ENCODE measurements at places on chromosomes 2 and 18.

DNA sequence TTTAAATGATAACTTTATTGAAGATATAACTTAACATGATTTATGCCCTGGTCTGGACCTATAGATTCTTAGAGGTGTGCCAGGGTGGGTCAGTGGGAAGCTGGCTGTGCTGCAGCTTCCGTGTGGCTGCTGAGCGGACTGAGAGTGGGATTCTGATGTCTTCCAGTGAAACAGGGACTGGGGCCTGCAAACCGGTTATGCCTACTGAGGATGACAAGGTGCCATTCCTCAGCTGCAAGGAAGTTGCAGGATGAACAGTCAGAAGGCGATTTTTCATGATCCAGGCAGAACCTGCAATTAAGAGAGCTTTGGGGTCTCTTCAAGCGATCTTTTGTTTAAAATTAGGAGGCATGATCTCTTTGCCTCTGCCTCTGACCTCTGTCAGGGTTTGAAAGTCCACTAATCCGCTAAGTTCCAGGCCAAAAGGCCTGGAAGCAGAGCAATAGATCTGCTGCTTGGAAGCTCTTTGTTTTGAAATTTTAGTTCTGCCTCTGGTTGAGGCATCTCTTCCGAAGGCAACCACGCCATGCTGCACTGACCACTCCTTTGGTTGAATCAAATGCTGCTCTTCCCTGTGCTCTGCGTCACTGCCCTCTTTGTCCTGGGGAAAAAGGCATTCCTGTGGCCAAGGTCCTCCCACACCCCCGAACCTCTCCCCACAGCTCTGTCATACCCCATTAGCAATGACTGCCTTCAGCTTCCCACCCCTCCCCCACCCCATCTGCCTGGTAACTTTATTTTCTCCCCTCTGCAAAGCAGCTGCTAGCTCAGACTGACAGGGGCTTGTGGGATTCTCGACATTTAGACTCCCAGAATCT lies 2.0 kb downstream of the TMEM169 start:
- DNase-seq = peak; percentile 77

- DNase-seq = no peak
These were observed 102.6 kb downstream of the HDAC4 start for GRCh38 chr2:239298116-239298804.

DNA sequence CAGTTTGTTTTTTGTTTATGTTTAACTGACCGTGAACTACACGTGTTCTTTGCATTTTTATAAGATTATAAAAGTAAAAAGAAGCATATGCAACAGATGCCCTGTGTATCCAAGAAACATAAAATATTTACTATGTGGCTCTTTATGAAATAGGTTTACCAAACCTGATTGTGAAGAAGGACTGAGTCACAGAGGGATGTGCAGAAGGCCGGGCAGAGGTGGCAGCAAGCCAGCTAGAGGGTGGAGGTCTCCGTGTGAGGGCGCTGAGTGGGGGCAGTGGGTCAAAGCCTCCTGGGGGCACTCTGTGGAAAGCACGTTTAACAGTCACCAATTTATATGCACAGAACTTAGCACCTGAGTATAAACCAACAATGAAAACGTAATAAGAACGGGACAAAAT lies 97.2 kb downstream of the TMEM18 start:
- no peak for DNase-seq

GRCh38 chr2:109203246-109204011 lies 74.4 kb downstream of the SH3RF3 start:
- no peak for DNase-seq

DNA sequence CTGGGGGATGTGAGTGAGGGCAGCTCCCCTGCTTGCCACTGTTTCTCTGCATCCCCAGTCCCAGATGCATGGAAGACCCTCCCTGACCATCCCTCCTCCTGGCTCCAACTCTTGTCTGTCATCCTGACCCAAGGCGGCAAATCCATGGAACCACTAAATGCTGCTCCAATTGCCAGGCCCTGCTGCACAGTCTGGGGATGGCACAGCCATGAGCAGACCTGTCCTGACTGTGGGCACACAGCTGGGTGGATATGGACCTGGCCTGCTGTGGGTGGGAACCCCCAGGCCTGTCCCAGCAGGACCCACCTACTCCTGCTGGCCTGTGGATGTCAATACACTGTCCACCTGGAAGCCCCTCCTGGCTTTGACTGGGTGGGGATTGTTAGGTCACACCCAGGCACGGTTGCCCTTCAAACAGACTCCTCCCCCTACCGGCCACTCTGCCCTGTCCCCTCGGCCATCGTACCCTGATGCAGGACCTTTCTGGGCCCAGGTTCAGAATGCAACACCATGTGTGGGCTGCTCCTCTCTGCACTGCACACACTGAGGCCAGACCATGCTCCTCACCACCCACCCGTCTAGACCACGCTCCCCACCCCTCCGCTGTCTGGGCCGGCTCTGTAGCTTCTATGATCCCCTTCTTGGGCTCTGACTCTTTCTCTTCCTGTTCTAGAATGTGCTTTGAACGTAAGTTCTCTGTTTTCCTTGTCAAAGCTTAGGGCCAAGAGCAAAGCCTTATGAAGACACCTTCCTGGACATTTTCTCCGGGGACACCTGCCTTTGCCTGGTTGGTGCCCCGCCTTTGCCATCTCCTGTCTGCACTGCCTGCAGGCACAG lies 57.9 kb downstream of the INPP5D start:
- DNase-seq = no peak

DNA sequence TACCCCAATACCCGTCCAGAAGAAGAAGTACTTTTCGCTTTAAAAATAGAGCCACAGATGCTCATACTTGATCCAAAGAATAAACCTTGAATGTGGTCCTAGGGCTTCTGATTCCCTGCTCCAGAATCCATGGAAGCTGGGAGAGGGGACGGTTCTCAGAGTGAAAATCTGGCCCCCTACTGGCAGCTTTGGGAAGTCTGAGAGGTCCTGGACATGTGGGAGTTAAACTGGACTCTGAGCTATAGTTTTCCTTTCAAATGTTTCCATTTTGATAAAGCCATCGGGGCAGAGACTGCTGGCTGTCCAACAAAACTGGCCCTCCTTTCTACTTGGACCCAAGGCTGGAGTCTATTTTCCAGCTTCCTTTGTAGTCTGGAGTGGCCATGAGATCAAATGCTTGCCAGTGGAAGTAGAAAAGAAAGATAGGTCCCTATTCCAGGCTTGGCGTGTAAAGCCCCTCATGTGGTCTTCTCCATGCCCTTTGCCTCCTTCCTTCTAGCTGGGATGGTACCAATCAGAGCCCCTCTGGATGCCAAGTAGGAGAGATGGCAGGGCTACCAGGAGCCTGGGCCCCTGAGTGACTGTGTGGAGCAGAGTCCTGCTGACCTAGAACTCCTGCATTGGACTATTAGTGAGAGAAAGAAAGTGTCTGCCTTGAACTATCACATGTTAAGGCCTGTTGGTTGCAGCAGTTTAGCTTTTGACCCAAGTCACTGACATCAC lies 37.7 kb upstream of the TBC1D8 start:
- peak; percentile 6 for DNase-seq

DNA sequence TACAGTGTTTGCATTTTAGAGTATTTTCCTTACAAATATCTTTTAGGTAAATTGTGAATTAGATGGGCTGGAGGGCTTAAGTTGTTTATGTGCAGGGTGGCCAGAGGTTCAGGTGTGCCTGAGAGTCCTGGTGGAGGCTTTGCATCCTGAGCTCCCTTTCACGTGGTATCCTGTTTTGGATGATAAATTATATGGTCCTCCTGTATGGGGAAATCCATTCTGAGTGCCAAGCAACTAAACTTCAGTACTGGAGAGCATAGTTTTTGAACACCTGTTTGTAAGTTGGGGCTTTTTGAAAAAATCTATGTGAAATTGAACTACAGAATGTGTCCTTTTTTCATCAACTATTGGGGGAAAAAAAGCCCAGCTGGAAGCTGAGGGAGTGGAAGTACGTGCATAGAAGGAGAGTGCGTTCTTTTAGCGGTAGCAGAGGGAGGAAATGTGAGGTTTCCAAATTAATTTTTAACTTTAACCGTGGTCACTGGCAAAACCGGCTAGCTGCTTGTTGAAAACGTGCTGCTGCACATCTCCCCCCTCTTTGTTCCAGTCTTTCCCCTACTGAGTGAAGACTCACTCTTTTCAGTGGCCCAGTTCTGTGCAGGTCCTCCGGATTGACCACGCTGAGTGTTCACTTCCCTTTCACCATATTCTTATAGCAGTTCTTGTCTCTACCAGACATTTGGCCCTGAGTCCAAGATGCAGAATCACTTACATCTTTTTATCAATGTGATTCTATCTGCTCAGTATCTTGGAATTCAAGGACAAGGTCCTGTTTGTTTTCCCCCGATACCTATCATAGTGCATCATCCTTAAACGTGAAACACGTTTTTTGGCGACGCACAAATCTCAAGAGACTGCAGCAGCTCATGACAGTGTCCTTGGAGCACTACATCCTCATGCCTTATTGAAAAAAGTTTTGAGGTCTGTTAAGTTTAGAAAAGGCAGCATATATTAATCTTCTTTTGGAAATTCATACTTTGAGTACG lies 15.3 kb downstream of the CNOT11 start:
- DNase-seq = no peak

DNA sequence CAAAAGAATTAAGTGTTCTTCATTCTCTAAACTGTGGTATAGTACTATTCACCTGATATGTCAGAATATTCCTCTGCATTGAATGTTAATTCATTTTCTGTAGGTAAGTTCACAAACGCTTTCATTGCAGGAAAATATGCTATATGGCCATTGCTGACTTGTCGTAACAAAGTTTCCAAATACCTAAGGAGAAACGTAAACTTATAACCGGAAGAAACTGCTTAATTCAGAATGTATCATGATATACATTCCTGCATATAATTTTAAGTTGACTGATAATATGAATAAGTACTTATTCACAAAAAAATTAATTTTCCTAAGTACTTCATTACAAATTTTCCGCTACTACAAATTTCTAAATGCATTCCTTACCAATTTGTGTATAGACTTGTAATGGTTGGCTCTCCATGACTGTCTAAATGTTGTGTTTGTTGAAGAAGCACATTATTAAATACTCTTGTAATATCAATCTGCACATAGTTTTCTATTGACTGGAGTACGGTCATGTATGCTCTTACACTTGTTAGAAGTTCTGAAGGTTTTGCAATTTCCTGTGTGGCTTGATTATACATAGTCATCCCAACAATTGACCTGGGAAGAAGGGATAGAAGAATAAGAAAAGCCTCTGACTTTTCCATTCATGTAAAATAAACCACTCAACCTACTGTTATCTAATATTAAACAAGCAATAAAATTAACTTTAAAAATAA lies 85.4 kb downstream of the NCKAP1 start:
- DNase-seq = no peak

DNA sequence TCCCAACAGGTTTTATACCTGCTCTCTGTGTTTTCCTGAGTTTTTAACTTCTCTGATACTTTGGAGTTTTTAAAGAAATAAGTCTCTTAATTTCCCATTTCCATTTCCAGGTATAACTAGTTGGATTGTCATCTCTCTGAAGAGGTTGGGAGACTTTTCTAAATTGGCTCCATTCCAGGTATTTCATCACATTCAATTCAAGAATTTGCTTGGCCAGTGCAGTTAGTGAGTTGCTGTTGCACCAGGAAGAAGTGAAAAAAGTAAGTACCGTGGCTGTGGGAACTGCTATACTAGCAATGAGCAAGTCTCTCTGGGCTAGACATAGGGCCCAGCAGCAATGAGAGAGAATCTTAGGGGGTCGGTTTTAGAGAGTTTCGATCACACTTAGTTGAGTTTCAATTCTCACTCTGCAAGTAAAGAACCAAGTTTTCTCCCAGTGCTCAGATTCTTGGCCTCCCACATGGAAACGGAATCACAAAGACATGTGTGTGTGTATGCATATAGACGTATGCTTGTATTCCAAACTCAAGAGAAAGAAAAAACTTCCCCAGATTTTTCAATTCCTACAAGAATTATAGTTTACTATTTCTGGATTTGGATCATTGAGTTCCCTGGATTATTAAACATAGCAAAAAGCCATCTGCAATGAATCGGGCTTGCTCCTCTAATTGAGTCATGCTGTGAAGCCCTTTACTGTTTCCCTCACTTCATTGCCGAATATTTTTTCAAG lies 894.4 kb downstream of the BCL11A start:
- DNase-seq = no peak

DNA sequence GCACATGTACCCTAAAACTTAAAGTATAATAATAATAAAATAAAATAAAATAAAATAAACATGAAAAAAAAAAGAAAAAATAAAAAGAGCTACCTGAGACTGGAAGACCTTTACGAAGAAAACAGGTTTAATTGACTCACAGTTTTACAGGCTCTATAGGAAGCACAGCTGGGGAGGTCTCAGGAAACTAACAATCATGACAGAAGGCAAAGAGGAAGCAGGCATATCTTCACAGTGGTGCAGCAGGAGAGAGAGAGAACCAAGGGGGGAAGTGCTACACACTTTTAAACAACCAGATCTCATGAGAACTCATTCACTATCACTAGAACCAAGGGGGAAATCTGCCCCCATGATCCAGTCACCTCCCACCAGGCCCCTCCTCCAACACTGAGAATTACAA lies 379.3 kb upstream of the VWC2L start:
- no peak for DNase-seq

GRCh38 chr2:13652531-13653313 lies 936.0 kb downstream of the TRIB2 start:
- no peak for DNase-seq

DNA sequence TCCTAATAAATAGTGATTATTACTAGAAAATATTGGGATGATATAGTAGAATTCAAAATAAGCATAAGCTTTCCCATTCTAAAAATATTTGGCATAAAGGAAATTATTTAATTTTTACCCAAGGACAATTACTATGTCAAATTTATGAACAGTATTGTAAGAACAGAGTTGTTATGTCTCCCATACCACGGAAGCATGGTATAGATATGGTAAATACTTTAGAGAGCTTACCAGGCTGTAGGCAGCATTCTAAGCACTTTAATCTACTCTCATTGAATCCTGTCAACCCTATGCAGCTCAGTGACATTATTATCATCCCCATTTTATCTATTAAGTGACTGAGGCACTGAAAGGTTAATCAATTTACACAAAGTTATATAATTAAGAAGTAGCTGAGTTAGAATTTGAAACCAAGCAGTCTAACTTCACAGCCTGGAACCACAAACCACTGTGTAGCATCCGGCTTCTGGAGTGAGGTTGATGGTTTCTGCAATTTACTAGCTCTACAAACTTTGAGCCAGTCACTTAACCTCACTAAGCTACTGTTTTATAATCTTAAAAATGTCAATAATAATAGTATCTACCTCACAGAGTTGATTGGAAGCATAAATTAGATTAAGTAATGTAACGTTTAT lies 323.7 kb downstream of the ARHGAP15 start:
- no peak for DNase-seq

- DNase-seq = no peak
These were observed 58.6 kb downstream of the FN1 start for GRCh38 chr2:215377283-215377682.

- DNase-seq = no peak
These were observed 103.9 kb upstream of the UBE2E3 start for GRCh38 chr2:180876506-180876905.

DNA sequence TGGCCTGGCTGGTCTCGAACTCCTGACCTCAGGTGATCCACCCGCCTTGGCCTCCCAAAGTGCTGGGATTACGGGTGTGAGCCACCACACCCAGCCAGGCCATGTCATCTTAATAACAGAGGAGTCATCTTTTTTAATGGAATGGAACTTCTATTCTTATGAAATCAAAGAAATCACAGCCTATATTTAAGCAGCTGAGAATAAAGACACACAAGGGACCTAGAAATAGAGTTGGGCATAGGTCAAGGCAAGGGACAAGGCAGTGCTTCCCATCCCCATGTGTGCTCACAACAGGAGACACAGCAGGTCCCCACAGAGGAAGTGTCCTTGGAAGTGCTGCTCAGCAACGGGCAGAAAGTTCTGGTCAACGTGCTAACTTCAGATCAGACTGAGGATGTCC lies 3.2 kb downstream of the SNX17 start:
- no peak for DNase-seq

GRCh38 chr2:202529389-202529788 lies 105.4 kb upstream of the FAM117B start:
- no peak for DNase-seq

GRCh38 chr2:3641181-3641580 lies 16.8 kb upstream of the ALLC start:
- no peak for DNase-seq

Measured in NCI-H524 (cell line).